Vagina (tissue), 2 donors: ENCODE measurements at places on chromosomes 1 and 21.
A peak's percentile ranks its signal among the peaks of the same experiment; 100 is the strongest.

DNA sequence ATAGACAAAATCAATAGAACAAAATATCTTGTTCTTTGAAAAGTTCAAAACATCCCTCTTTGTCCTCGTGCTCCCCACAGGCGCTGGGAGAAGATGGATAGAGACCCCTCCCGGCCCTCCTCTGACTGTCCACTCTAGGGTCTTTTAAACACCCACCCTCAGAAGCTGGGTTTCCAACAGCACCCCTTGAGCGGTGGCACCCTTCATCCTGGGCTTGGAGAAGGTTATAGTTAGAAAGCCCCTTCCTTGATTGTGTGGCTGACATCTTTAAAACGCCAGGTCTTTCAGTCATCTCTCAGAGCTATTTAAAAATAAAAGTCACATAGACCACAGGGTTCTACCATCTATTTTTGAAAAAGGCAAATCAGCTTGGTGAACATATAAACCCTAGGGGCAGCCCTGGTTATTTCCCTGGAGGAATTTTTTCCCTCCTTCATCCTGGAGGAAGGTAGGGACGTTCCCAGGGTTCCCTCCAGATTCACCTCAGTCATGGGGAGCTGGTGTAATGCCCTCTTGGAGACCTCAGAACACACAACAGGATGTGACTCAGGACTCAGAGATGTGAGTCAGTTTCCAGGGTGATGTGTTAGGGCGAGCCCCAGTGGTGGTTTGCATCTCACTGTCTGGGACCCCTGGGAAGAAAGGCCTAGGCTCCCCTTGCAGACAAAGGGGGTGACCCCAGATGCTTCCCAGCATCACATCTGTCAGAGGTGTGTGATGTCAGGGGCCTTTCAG is 138.5 kb downstream of the CLIC6 start:
- DNase-seq, result no peak

GRCh38 chr1:112542206-112542973 is 33.6 kb downstream of the WNT2B start:
- no peak for DNase-seq

DNA sequence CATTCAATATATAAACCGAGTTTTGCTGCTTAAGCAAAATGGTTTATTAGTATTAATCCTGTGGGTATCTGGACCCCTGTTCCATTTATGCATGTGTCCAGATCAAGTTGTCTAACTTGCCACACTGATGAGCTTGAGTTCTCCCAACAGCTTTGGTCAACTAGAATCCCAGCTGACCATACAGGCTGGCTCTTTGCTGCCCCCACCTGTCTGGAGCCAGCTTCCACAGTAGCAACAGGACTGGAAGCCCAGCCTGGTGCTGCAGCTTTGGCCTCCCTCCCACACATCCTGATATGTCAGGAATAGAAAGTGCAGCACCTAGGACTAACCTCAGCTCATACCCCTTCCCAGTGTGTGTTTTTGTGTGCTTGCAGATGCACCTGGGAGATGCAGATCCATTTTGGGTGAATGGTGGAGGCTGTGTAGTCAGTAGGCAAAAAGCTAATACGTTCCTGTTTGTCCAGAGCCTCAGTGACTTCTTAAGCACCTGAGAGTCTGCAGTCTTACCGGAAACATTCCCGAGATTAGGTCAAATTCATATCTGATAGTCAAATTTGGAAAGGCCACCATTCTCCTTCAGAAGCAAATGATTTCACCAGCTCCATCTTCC is 40.9 kb upstream of the BEND5 start:
- no peak for DNase-seq

GRCh38 chr1:169867012-169867675 is 26.6 kb downstream of the SCYL3 start:
- DNase-seq, result no peak

- DNase-seq, result peak; percentile 87
Observed at GRCh38 chr1:9840176-9840575, 16.4 kb upstream of the CLSTN1 start.

DNA sequence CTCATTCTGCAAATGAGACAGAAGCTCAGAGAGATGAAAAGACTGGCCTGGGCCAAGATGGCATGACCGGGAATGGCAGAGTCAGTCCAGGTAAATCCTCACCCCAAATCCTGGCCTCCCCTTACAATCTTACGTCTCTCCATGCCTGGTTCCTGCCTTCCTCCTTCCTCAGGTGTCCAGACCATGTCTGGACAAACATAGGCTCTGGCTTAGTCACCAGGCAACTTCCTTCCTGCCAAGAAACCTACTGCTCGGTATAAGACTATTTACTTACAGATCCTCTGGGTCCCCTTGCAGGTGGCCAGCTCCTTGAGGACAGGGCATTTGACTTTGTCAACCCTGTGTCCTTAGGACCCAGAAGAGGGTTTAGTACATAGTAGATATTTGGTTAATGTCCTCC is 69.4 kb upstream of the ROR1 start:
- DNase-seq, result no peak

GRCh38 chr1:177969825-177970371 is at the start of gene SEC16B:
Gene SEC16B, minus strand, starts transcription at chr1:177970058. Its CDS starts 2,077 bp downstream, at chr1:177967981.
- DNase-seq, result no peak

- no peak for DNase-seq
Observed at GRCh38 chr21:45644041-45644906, 749 bp downstream of the PCBP3 start.

GRCh38 chr1:46041551-46041950 is 90.9 kb downstream of the PIK3R3 start:
- DNase-seq, result no peak

- no peak for DNase-seq
Observed at GRCh38 chr21:14987370-14988170, 77.2 kb downstream of the NRIP1 start.

DNA sequence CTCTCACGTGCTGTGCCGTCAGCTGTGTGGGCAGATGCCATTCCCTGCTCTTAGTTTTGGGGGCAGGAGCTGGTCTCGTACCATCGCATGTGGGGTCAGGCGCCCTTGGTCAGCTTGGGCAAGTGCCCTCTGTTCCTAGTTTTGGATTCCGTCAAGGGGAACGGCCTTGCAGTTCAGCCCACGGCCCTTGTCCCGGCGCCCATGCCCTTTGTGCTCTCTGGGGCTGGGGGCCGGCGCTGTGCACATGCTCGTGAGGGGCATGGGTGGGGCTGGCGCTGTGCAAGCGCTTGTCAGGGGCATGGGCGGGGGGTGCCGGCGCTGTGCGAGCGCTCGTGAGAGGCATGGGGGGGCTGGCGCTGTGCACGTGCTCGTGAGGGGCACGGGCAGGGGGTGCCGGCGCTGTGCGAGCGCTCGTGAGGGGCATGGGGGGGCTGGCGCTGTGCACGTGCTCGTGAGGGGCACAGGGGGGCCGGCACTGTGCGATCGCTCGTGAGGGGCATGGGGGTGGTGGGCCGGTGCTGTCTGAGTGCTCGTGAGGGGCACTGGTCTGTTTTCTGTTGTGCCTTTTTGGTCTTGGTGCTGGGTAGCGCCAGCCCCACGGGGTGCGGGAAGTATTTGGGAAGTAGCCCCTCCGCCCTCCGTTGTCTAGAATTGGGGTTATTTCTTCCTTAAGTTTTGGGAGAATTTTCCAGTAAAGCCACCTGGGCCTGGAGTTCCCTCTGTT is 29.5 kb upstream of the DIP2A start:
- DNase-seq, result no peak

DNA sequence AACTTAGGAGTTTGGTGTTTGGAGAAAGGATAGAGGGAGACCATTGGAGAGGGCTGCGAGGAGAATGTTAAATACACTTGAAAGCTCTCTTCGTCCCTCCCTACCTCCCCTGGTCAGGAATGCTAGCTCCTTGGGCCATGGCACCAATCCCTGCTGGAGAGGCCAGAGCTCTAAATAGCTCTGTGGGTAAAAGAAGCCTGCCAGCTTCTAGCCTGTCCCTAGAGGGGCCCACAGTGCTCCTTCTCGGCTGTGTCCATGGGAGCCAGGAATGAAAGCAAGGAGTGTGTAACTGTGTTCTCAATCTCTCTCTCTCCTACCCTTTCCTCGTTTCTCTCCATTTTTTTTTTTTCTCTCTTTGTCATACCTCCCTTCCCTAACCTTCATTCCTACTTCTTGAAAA is at the start of gene CCDC190:
CCDC190 (minus strand) TSS at position 75 of the 400 bp plus-strand sequence. CDS start 1,529 bp downstream, outside the sequence.
- DNase-seq, result no peak

GRCh38 chr1:1179983-1180861 is 6.5 kb downstream of the TTLL10 start:
- no peak for DNase-seq

- no peak for DNase-seq
Observed at GRCh38 chr1:171816300-171816901, 24.9 kb upstream of the DNM3 start.

DNA sequence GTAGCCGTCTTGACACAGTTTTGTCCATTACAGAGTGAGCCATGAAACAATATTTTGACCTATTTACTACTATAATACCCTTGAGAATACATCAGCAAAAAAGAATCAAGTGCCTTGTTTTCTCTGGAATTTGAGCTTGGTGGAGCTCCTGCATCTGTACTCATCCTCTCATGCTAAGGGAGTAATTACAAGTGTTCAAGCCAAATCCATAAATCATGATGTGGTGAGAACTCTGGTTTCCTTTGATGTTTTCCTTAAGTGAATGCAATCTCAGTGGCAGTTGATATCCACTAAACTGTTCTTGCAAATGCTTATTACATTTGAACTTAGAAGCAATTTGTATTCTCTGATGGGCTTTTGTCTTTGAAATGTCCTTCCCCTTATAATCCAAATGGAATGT is 824.6 kb upstream of the TMPRSS15 start:
- no peak for DNase-seq

GRCh38 chr21:34883491-34884271 is 165.4 kb downstream of the RUNX1 start:
- DNase-seq, result no peak

DNA sequence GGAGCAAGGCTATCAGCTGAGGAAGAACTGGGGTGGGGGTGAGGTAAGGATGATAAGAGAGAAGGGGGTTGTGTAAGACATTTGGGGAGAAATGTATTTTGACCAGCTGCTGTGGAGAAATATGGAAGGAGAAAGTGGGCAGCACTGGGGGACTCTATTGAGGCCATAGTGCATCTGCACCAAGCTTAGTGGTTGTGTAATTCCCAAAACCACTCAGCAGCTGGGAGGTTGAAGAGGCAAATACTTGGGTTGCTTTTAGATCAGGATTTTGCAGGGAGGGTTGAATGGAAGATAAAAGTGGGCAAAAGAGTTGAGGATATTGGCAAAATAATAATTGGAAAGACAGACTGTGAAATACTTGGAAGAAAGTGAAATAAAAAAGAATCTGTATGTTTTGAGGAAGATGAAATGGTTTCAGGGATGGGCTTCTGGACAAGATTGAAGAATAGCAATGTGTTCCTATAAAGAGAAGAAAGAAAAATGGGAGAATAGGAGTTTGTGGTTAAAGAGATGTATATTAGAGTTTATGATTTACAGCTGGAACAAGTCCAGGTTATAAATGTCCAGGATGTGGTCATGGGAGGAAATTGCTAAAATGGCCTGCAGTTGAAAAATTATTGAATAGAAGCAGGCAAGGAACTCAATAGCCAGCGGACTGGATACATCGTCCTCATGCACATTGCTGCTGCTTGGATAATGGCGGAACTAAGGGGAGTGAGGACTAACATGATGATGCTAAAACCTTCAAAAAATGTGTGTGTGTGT is 162.7 kb downstream of the DNM3 start:
- DNase-seq, result no peak

DNA sequence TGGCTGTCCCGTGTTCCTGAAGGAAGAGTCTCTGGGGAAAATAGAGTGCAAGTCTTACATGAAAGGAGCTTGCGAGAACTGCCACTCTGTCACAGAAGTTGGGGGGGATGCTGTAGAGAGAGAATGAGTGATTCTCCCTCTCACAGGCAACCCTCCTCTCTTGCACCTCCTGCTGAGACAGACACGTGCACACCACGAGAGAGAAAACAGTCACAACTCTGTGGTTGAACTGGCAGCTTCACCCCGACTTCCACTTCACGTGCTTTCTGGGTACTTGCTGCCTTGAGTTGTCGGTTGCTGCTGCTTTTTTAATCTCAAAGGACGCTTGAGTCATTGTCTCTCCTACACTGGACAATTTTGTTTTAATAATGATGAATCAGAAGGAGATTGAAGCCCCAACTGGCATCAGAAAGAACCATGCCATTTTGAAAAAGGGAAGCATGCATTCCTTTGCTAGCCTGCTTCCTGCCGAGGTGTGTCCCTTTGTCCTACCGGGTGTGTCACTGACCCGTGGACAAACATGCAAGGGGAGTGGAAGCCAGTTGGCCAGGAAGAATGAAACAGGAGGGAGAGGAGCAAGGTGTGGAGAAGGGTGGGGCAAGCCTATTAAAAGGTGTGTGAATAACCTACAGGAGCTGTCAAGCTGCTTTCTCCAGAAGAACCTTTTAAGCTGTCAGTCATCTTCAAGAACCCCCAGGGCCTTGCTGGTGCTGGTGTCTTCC is 164.2 kb downstream of the CACNA1E start:
- no peak for DNase-seq

- DNase-seq, result no peak
Observed at GRCh38 chr1:23555270-23555985, 3.9 kb downstream of the ID3 start.

- no peak for DNase-seq
Observed at GRCh38 chr1:51378871-51379270, 48.5 kb upstream of the TTC39A start.
